ENCODE measurements at places on chromosomes 16 and 17.

DNA sequence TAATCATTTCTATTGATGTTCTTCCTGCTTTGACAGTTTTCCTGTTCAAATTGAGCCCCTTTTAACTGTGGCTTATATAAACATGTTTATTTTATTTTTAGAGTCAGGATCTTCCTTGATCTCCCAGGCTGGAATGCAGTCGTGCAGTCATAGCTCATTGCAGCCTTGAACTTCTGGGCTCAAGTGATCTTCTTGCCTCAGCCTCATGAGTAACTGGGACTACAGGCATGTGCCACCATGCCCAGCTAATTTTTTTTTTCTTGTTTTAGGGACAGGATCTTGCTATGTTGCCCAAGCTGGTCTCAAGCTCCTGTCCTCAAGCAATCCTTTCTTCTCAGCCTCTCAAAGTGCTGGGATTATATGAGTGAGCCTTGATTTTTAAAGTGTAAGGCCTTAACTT is 14.7 kb downstream of the PHKB start:
- no peak for DNase-seq

GRCh38 chr17:50584749-50585148 is 24.2 kb downstream of the CACNA1G start:
- no peak for DNase-seq

DNA sequence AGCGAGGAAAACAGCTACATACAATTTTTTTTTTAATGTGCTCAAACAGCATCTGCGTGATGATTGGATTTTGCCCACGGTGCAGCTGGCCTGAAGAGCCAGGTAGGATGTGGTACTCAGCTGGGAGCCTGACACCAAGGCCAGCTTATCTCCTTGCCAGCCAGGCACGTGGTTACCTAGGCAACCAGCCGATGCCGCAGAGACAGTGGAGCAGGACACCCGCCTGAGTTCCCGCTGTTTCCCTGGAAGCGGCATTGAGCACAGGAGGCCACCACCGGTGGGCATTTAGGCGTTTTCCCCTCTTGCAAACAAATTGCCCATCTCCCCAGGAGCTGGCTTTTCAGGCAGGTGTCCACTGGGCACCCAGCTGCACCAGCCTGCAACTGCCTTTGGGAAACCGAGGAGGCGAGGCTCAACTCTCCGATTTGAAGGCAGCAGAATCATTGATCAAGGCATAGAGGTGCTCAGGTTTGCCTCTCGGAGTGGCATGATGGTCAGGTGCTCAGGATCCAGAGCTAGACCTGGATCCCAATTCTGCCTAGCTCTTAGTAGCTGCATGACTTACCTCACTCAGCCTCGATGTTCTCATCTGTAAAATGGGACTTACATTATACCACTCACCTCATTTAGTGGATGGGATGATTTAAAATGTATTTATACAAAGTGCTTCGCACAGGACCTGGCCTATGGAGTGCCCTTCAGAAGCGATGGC is 137.5 kb upstream of the PLCG2 start:
- DNase-seq = peak; percentile 51

GRCh38 chr17:9178319-9178718 is 157.0 kb downstream of the NTN1 start:
- no peak for DNase-seq

GRCh38 chr17:60577147-60577915 is 22.7 kb upstream of the PPM1D start:
- DNase-seq = peak; percentile 52

DNA sequence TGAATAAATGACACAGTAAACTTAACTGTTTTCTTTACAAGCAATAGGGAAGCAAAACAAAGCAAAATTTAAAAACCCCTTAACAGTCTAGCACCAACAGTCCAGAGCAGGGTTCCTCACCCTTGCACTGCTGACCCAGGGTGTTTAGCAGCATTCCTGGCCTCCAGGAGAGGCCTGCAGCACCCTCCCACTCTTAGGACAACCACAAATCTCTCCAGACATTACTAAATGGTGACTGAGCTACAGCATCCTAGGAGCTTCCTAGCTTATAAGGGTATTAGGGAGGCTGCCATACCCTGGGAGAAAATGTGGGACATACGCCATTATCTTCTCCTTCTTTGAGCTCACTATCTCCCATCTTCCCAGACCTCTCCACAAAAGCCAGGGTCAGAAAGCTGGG is 15.9 kb downstream of the POLG2 start:
- no peak for DNase-seq

- DNase-seq = no peak
Observed at GRCh38 chr16:3283543-3284447, 504 bp downstream of the ZNF263 start.

DNA sequence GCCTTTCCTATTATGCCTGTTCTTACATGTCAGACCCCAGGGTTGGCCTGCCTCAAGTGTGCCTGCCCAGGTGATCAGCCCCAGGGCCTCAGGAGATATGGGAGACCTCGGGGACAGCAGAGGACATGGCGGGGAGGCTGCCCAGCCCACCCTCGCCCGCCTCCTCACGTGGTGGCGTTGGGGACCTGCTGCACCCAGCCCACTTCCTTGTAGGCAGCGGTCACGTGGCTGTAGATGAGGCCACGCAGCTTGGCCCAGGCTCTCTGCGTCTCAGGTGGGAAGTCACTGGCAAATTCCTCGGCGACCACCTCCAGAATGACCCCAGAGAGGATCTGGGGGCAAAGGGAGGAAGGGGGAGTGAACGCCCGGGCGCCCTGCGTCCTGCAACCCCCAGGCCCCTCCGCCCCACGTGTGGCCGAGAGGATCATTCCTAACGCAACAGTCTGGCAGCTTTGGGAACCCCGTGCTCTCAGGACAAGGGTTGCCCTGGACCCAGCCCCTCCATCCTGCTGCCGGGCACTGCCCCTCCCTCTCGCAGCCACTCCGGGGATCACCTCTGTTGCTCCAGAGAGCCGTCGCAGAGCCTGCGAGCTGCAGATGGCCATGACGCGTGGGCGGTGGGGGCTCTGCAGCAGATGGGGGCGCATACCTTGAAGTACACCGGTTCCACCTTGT is 6.6 kb downstream of the CYGB start:
- no peak for DNase-seq

GRCh38 chr17:40190197-40191021 is 13.1 kb downstream of the RAPGEFL1 start:
- DNase-seq = no peak

GRCh38 chr16:62821824-62822223 is 785.6 kb upstream of the CDH8 start:
- no peak for DNase-seq

DNA sequence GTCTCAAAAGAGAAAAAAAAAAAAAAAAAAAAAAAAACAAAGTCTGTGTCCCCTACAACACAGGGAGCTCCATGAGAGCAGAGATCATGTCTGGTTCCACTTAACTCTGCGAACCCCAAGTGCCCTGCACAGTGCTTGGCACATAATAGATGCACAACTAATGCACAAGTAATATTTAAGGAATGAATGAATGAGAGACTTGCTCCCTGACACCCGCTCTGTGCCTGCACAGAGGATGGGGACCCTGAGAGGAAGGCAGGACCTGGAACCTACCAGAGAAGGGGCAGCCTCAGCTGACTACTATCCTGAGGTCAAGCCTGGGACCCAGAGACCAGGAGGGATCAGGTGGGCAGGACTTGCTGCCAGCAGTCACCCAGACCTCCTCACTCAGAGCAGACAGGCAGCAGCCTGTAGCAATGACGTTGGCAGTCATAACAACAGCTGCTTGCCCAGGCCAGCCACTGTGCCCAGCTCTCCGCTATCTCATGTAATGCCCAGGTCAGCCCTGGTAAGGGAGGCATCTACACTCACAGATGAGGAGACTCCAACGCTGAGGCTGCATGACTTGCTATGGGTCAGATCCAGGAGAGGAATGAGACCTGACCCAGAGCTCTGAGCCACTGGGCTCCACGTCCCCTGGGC is 2.9 kb downstream of the MYO15A start:
- DNase-seq = no peak

DNA sequence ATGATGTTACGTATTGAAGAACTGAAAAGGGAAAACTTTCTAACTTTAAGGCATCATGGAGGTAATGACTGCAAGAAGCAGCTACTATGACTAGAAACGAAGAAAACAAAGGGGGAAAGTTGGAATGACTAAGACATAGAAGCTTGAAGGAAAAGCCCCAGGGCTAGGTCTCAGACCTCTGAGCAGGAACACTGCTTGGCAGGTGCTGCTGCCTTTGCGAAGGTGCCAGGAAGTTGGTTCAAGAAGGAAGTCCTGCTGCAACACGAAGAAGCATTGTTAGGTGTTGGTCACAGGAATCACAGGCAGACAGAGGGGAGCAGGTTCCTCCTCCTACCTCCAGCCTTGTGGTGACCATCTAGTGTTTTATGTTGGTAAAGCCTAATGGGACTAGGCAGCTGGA is 48.1 kb upstream of the HS3ST4 start:
- no peak for DNase-seq

- no peak for DNase-seq
Observed at GRCh38 chr17:19592316-19592715, 56.2 kb upstream of the ALDH3A2 start.

DNA sequence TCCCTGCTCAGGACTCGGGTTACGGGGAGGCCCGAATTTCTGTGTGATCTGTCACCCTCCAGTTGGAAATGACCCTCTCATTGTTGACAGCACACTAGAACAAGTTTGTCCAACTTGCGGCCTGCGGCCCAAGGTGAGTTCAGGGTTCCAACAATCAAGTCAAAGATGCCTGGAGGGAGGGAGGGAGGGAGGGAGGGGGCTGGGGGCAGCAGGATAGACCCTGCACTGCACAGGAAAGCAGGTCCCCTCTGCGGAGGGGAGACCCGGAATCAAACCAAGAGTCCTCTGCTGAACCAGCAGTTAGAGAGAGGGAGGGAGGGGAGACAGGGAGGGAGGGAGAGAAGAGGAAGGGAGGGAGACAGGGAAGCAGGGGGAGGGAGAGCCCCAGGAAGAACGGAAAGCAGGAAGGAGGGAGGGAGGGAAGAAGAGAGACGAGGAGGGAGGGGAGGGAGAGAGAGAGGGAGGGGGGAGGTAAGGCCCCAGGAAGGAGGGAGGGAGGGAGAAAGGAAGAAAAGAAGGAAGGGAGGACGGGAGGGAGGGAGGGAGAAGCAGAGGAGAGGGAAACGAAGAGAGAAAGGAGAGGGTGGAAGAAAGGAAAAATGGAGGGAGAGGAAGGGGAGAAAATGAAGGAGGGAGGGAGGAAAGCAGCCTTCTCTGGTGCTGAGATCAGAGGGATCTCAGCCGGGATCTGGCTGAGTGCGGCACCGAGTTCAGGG is 96.7 kb upstream of the CDH5 start:
- DNase-seq = no peak

DNA sequence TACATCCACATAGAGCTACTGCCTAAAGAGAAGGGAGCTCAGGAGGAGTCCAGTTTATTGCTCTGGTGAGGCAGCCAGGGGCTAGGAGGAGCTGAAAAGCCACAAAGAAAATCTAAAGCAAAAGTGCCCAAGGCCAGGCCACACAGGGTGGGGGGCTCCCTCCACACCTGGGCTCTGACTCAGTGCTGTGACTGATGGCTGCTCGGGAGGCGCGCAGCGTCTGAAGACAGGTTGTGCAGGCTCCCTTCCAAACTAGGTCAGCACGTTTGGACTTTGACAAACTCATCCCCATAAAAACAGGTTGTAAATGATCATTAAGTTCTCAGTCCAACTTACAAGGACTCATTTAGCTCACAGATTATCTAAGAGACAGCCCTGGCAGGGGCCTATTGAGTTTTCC is 22.2 kb upstream of the LCMT1 start:
- DNase-seq = no peak

DNA sequence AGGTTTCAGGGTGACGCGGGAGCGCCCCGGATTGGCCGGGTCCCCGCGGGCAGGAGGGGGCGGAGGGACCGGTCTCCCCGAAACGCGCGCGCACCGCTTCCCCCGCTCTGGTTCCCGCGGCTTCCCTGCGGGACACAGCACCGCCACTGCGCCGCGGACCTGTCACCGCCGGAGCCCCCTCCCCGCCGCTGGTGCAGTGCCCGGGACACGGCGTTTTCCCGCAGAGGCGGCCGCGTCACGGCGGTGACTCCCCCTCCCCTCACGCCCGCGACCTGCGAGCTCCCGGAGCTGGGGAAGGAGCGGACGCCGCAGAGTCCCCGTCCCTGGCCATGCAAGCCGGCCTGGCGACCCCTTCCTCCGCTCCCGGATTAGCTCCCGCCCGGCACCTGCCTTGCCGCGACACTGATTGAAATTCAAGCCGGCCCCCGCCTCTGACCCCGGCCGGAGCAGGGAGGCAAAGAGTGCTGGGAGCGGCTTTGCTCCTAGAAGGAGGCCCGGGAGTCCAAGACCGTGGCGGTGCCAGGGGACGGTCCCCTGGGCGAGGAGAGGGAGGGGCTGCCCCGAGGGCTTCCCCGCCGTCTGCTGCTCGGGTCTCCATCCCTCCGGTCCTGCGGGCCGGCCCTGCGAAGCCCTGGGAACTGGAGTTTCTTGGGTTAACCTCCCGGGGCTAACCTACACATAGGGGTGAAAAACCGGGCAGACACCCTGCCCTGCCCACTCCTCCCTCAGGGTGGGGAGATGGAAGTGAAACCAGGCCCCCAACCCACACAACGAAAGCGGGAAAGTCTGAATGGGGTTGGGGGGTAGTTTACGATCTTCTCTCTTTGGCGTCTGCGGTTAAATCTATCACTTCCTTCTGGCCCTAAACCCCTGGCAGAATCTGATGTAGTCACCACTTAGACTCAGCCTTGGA is 1.0 kb downstream of the RHBDL3 start:
- DNase-seq = no peak

- DNase-seq = no peak
Observed at GRCh38 chr17:27414271-27414670, 42.0 kb upstream of the KSR1 start.

- DNase-seq = no peak
Observed at GRCh38 chr17:48241770-48242497, 134.4 kb downstream of the SNX11 start.

GRCh38 chr17:78214016-78214705 is at the start of gene BIRC5:
BIRC5 (plus strand) TSS chr17:78214253; CDS start chr17:78214317, 64 bp downstream.
- DNase-seq = peak; percentile 97

GRCh38 chr16:65909310-65910050 is 457.0 kb upstream of the CDH5 start:
- no peak for DNase-seq

GRCh38 chr16:82653550-82654511 is 27.1 kb downstream of the CDH13 start:
- DNase-seq = no peak

GRCh38 chr17:42472709-42473521 is 14.2 kb downstream of the ATP6V0A1 start:
- no peak for DNase-seq

DNA sequence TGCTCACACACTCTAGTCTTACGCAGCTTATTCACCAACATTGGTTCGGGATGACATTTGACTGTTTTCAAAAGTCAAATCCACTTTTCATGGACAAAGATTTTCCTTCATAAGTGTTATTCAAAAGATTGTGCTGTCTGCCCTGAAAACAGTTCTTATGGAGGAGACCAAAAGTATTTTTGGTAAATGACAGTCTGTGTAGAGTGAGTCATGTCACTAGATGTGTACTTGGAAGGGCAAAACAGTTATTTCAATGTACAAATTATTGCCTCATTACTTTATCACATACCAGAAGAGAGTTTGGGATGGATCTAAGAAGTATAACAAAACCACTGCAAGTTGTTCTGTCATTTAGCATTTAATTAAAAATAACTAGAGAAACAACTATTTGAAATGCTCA is 265.6 kb downstream of the CDH13 start:
- no peak for DNase-seq

GRCh38 chr17:50026837-50027171 is 29.1 kb upstream of the ITGA3 start:
- DNase-seq = peak; percentile 83

Data from posterior cingulate gyrus (tissue), 11 donors.